ENCODE measurements at places on chromosomes 7 and 10.

- DNase-seq, result no peak
These were observed 19.7 kb upstream of the NKX6-2 start for GRCh38 chr10:132805599-132805998.

GRCh38 chr7:30068117-30068516 lies 39.9 kb downstream of the PLEKHA8 start:
- no peak for DNase-seq

DNA sequence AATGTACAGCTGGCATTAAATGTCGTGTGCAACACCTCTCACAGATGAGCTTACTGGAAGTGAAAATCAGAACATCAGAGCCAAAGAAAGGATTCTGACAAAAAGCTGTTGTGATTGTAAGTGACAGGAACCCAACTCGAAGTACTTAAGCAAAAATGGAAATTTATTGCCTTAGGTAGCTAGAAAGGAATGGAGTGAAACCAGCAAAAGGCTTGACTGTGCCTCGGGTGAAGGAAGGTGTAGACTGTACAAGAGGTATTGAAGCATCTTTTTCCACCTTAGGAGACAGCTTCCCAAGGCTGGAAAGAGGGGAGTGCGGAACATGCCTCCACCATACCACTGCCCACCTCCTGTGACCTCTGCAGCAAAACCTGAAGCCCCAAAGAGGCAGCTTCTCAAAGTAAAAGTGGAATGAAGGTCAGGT lies 27.3 kb upstream of the ITGB1 start:
- no peak for DNase-seq

DNA sequence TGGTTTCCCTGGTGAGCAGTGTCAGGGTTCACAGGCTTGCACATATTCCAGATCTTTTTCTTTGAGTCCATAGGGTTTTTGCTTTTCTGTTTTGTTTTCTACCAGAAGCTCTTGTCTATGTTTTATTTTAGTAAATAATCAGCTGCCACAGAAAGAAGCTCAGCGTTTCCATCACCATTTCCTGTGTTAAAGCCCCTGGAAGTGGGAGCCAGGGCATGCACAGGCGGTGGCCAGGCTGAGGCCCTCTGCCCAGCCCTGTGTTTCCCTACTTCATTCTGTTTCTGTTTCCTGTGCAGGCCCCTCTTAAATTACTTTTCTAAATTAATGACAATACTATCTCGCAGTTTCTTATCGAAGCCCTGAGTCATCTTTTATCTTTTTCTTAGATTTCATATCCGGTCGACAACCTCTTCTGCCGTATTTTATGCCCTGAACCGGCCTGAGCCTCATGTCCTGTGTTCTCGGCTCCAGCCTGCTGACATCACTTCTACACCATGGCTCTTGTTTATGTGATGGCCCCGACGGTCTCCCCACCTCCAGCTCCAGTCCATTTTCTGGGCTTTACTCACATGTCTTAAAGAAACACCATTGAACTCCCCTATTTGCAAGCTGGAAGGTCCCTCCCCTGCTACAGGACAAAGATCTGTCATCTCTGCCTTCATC lies 442.2 kb downstream of the TCERG1L start:
- DNase-seq, result no peak

DNA sequence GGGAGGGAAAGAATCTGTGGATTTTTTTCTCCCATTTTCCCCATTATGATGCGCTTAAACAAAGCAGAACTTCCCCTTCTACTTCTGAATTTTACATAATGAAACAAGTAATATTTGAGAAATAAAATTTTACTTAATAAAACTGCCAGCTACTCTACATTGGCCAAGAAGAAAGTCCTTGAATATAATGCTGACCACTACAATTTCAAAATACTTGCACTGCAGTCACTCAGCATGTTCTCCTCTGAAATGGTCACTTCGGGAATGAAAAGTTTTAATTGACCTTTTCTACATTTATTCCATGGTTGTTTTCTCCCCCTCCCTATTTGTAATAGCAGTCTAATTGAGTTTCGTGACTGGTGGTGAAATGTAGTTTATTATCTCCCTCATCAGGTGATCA lies 23.9 kb downstream of the GLI3 start:
- no peak for DNase-seq

DNA sequence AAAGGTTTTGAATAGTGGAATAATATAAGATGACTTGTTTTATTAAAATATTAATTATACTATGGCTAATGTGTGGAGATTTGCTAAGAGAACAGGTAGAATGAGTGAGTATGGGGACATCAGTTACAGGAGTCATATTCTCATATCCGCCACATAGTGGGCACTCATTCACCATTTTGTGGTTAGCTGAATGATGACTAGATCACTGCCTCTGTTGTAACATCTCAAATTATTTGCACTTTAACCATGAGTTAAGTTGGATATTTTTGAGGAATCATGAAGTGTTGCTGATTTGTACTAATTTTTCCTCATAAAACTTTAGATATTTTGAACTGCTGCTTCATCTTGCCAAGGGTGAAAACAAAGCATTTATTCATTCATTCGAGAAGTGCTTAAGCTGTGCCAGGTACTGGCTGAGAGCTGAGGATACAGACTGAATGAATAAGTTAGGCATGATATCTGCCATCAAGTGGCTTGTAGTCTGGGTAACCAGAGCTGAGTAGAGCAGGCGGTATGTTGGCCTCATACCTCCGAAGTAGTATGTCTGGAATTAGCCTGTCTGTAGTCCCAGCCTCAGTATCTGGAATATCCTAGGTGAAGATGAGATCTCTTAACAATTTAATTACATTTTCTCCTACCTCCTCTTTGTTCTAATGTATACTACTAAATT lies 100.5 kb downstream of the ZEB1 start:
- peak; percentile 30 for DNase-seq

GRCh38 chr7:105118612-105119600 lies 104.9 kb downstream of the KMT2E start:
- DNase-seq, result no peak

DNA sequence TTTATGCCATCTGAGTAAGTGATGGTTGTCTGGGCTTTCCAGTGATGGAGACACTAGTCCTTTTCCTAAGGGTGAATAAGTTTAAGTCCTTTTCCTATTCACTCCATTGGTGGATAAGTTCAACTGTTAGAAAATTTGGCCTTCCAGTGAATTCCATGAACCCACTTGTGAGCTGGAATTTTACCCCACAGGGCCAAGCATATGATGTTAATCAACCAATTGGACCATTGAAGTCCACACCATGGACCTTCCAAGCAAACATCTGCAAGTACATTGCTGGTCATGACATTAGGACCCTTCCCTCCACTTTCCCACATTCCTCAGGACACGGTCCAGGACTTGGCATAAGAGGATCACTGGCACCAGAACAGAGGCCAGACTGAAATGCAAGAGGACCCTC lies 381.4 kb downstream of the RPS24 start:
- DNase-seq, result no peak

DNA sequence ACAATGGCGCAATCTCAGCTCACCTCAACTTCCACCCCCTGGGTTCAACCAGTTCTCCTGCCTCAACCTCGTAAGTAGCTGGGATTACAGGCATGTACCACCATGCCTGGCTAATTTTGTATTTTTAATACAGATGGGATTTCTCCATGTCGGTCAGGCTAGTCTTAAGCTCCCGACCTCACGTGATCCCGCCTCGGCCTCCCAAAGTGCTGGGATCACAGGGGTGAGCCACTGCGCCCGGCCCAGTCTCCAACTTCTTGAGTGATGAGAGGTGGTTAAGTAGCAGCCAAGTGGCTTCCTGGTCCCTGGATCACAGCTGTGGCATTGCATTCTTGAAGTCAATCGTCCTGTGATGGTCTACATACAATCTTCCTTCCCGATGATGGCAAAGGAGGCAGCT lies 46.1 kb upstream of the NFE2L3 start:
- DNase-seq, result no peak

Data from RCC 7860 (cell line).